Stimulated activated CD4-positive, alpha-beta T cell treated with anti-CD3 and anti-CD28 coated beads, Interleukin-1b, Interleukin-23, amount 100 ng/mL, for 24 hours (primary cell): ENCODE measurements at places on chromosomes 4 and X.

DNA sequence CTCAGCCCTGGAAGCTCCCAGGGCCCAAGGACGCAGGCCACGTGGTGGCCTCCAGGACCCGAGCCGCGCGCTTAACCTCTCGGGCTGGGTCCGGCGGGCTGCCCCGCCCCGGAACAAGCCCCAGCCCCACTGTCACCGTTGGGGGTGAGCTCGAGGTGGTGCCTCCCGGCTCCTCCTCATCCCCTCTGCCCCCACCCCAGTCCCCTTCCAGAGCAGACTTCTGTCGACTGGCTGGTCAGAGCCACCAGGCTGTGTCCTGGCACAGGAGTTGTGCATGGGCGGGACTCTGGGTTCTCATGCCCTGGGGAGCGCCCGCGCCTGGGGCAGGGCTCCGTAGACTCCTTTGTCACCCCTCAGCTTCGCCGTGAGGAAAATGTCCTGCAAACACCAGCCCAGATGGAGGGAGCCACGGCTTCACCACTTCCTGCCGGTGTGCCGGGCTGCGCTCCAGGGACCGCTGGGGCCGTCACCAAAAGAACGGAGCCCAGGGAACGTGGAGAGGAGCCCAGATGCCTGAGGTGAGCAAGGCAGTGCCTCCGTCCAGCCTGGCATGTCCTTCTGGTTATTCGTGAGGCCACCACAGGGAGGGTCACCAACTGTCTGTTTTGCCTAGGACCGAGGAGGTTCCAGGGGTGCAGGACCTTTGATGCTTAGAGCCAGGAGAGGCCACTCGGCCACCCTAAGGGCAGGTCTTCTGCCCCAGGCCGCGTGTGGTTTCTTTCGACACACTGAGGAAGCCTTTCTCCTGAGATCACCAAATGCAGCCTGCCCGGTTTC lies 7.1 kb upstream of the RGS12 start:
- DNase-seq = no peak

- DNase-seq = no peak
Measured at GRCh38 chrX:132271311-132271778, 52.1 kb upstream of the RAP2C start.

GRCh38 chr4:2944586-2945526 lies 18.4 kb downstream of the NOP14 start:
- no peak for DNase-seq

GRCh38 chr4:110365761-110366160 lies 110.2 kb upstream of the ENPEP start:
- DNase-seq = no peak

GRCh38 chr4:112521123-112522023 lies 5.4 kb upstream of the NEUROG2 start:
- DNase-seq = no peak

- no peak for DNase-seq
Measured at GRCh38 chrX:98207947-98208346, 1324.2 kb downstream of the RPA4 start.

GRCh38 chr4:147136310-147136709 lies 190.6 kb upstream of the TTC29 start:
- no peak for DNase-seq

GRCh38 chr4:113447769-113448168 lies 313.8 kb downstream of the CAMK2D start:
- DNase-seq = no peak

DNA sequence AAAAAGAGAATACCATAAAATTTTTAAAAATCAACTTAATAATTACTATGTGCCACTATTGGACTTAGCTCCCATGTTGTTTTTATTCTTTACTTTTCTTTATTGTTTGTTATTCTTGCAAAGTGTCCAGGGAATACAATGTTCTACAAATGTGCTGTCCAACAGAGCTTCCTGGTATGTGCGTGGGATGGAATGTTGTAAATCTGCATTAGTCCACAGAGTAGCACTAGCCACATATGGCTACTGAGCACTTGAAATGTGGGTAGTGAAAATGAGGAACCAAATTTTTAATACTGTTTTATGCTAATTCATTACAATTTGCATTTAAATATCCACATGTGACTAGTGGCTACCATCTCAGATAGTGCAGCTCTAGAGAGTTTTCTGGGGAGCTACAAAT lies 14.3 kb upstream of the CORIN start:
- no peak for DNase-seq

GRCh38 chr4:120517966-120518365 lies 404.6 kb downstream of the PRDM5 start:
- no peak for DNase-seq

GRCh38 chr4:85092943-85093342 lies 126.5 kb upstream of the WDFY3 start:
- DNase-seq = no peak

DNA sequence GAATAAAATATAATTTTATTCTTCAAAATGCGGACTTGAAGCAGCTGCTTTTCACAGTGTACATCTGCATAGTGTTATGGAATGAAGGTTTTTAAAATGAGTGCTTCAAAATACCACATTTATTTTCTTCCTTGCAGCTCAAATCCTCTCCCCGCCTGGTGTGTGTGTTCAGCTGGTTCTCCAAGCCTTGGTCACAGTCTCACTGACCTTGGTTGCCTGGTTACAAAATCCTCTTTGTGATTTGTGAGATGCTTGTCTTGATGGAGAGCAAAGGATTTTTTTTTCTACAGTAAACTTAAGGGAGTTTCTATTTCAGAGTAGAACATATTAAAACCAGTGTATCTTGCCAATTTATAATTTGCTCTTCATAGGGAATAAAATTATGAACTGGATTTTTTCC lies 139.2 kb downstream of the PCDH18 start:
- no peak for DNase-seq

- no peak for DNase-seq
Measured at GRCh38 chrX:94256396-94256795, 582.4 kb downstream of the FAM133A start.

DNA sequence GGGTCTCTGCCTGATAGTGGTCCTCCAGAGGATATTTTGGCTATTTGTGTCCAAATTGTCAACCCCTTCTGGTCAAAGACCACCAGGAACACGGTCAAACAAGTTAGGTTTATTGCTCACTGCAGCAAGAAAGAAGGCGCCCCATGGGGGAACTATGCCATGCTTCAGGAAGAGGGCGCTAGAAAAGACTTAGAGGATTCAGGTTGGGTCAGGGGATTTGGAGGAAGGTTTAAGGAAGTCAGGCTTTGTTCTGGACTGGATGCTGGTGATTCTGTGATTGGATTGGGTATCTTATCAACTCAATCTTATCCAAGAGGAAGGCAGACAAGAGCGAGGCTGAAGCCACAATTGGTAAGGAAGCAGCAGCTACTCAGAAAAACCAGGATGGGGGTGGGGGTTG lies 14.3 kb upstream of the ELF4 start:
- no peak for DNase-seq

DNA sequence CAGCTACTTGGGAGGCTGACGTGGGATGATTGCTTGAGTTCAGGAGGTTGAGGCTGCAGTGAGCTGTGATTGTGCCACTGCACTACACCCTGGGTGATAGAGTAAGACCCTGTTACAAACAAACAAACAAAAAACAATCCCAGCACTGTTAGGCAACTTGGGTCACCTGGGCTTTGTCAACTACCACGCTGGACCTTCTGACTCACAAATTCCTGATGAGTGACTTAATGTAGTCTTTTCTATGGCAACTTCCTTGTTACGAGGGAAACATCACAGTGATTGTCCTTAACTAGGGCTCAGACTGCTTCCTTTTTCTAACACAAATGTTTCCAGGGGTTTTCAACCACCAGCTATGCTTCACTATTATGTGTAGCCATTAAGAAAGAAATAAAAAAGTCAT lies 128.8 kb upstream of the GPC4 start:
- DNase-seq = no peak

GRCh38 chr4:37478151-37478550 lies 208.0 kb downstream of the RELL1 start:
- DNase-seq = no peak

GRCh38 chrX:78957768-78958130 lies 12.6 kb downstream of the P2RY10 start:
- DNase-seq = no peak

- DNase-seq = no peak
Measured at GRCh38 chr4:95594013-95594412, 45.2 kb upstream of the UNC5C start.

- no peak for DNase-seq
Measured at GRCh38 chrX:133185119-133185518, 33.0 kb downstream of the TFDP3 start.

- no peak for DNase-seq
Measured at GRCh38 chrX:129678614-129679195, 23.9 kb upstream of the APLN start.

GRCh38 chrX:118423558-118423957 lies 72.1 kb upstream of the DOCK11 start:
- DNase-seq = no peak

DNA sequence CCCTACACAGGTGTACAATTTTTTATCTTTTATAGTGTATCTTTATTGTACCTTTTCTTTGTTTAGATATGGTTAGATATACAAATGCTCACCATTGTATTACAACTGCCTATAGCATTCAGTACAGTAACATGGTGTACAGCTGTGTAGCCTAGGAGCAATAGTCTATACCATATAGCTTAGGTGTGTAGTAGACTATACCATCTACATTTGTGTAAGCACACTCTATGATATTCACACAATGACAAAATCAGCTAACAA lies 80.3 kb downstream of the FAM13A start:
- no peak for DNase-seq

DNA sequence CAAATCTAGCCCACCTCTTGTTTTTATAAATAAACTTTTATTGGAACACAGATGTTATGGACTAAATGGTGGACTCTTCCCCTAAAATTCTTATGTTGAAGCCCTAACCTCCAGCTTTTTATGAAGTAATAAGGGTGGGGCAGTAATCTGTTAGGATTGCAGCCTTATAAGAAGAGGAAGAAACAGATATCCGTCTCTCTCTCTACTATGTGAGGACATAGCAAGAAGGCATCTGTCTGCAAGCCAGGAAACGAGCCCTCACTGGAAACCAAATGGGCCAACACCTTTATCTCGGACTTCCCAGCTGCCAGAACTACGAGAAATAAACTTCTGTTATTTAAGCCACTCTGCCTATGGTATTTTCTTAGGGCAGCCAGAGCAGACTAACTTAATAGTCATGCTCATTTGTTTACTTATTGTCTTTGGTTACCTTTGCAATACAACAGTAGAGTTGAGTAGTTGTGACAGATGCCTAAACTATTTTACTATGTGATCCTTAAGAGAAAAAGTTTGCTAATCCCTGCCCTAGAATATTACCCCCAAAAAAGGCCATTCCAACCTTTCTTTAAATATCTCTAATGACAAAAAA lies 67.4 kb downstream of the MANBA start:
- DNase-seq = no peak

DNA sequence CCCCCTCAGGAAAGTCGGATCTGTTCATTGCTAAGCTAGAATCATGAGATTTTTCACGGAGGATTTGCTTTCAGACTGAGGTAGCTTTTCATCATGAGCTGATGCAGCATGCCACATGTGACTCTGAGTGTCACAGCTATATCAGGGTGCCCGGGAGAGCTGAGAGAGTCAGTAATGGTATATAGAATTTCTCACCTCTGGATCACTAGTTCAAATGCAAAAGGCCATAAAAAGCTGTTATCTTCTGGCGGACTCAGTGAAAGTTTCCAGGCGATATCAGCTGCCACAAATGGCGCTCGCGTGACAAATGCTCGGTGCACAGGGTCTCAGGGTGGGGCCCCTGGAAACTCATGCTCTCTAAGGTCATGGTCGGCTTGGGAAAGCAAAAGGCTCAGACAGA lies 150.1 kb downstream of the DHX15 start:
- no peak for DNase-seq

DNA sequence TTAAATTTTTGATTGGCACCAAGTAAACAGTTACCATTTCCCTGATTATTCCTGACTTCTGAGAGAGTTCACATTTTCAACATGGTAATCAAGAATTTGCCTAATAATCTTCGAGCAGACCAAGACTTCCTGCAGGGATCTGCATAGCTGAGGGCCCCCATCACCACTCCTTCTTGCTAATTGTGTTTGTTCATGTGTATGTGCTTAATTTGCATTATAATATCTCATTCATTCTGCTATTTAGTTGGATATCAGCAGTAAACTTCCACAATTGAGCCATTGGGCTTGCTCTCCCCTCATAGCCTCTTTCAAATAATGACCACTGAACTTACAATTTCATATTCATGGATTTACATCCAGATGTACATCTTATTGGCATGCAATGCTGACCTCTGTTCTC lies 292.5 kb downstream of the SPATA18 start:
- DNase-seq = no peak

- no peak for DNase-seq
Measured at GRCh38 chr4:119746951-119747350, 118.3 kb upstream of the PDE5A start.

- DNase-seq = no peak
Measured at GRCh38 chr4:104870495-104871233, 276.0 kb upstream of the TET2 start.

DNA sequence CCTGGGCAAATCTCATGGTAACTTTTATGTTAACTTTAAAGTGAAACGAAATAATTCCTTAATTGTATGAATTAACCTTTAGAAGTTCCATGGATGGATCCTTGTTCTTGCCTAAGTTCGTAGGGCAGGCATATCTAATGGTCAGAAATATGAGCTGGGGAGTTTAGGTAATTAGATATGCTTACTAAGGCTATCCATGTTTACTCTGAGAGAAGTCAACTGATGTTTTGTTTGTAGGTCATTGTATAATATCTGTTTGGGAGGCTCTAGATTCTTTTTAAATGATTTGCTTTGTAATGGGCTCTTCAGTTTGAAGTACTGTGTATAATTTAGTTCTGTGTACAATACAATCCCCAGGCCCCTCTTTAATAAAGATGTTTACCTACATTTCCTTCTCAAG lies 117.0 kb downstream of the DCK start:
- DNase-seq = no peak

DNA sequence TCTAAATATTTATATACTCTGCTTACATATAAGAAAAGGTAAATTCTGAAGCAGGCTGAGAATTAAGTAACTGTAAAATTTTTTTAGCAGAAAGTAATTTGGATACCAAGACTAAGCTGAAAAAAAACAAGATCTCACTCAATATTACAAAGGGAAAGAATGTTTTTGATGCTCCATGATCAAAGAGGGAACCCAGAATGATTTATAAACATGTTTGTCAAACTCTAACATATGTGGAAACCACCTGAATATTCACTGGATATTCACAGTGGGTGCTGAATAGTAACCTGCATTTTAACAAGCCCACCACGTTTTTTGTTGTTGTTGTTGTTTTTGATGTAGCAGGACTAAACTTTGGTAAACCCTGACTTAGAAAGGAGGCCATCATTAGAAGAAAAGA lies 324.9 kb upstream of the GATB start:
- DNase-seq = no peak

GRCh38 chrX:153828723-153829548 lies 1.4 kb downstream of the PDZD4 start:
- no peak for DNase-seq

DNA sequence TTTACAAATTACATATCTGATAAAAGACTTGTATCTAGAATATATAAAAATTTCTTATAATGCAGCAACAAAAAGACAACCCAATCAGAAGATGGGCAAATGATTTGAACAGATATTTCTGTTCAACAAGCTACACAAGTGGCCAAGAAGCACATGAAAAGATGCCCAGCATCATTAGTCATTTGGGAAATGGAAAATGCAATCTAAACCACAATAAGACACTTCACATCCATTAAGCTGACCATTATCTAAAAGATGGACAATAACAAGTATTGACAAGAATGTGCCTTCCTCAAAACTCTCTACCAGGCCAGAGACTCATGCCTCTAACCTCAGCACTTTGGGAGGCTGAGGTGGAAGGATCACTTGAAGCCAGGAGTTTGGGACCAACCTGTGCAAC lies 53.9 kb downstream of the SPINK2 start:
- DNase-seq = no peak
